ENCODE measurements at places on chromosomes 4 and X.

GRCh38 chrX:48540028-48540375 is 488 bp downstream of the TBC1D25 start:
- peak; percentile 1 for DNase-seq

DNA sequence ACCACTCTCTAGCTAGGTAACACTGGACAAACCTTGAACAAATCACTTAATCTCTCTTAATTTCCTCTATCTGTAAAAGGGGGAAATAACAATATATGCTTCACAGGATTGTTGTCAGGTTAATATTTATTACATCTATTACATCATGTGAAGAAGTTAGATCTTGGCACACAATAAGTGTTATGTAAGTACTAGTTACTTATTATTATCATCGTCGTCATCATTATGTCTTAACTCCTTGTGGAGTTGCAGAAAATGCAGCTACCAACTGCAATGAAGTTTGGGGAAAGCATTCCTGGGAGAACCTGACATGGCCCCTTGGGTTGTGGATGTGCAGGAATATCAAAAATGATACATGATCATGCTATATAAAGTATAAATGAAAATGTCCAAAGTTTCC is 4.8 kb upstream of the JCHAIN start:
- no peak for DNase-seq

DNA sequence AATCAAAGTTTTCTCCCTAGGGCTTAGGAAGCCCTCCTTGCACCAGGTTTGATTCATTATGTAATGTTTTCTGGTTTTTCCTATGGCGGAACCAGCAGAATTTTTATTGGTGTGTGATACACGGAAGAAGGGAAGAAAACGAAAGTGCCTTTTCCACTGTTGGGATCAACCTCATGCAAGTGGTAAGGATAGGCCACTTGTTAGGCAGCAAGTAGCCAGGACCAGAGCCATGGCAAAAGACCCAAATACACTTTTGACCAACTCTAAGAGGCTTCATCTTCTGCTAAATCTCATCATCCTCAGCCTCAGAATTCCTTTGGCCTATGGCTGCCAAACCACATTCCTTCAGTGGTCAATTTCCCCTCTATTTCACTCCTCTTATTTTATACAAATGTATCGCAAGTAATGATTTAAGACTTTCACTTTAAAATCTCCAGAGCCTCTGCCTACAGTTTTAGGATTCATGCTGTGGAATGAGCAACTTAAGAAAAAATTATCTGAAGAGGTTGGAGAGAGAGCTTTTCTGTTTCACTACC is 21.2 kb downstream of the PPAT start:
- no peak for DNase-seq

DNA sequence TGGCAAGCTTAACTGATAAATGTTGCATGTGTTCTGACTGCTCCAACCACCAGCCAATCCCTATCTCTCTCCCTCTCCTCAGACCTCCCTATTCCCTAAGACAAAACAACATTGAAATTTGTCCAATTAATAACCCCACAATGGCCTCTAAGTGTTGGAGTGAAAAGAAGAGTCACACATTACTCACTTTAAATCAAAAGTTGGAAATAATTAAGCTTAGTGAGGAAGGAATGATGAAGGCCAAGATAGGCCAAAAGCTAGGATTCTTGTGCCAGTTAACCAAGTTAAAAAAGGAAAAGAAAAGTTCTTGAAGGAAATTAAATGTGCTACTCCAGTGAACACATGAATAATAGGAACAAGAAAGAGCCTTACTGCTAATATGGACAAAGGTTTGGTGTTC is 55.6 kb downstream of the FBXW7 start:
- no peak for DNase-seq

DNA sequence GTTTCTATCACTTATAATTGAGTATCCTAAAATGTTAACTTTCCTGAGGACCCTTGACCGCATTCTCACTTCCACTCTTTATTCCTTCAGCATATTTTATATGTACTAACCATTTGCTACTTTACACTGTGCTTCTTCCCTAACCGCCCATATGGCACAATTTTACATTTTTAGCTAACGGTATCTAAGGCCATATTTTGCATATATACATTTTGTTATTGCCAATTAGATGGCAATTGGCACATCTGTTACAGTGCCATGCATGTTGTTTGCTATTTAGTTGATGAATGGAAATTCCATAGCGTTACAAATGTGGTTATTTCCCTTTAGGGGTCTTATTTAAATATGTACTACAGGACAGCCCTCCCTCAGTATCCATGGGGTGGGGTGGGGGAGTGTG is 20.0 kb upstream of the OTUD4 start:
- no peak for DNase-seq

DNA sequence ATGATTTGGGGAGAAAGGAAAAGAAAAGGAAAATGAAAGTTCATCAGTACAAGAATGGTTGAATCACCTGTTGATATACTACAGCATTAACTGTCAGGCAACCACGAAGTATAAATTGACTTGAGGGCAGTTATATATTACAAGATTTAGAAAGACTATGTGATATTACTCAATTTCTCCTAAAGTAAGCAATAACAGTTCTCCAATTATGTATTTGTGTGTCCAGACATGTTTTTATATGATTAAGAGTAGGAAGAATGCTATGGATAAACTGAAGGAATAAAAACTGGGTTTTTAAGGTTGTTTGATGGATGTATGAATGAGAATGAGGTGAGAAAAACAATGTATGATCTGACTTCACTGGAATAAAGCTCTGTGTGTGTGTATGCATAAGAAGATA is 2234.4 kb downstream of the ARAP2 start:
- DNase-seq, result no peak

DNA sequence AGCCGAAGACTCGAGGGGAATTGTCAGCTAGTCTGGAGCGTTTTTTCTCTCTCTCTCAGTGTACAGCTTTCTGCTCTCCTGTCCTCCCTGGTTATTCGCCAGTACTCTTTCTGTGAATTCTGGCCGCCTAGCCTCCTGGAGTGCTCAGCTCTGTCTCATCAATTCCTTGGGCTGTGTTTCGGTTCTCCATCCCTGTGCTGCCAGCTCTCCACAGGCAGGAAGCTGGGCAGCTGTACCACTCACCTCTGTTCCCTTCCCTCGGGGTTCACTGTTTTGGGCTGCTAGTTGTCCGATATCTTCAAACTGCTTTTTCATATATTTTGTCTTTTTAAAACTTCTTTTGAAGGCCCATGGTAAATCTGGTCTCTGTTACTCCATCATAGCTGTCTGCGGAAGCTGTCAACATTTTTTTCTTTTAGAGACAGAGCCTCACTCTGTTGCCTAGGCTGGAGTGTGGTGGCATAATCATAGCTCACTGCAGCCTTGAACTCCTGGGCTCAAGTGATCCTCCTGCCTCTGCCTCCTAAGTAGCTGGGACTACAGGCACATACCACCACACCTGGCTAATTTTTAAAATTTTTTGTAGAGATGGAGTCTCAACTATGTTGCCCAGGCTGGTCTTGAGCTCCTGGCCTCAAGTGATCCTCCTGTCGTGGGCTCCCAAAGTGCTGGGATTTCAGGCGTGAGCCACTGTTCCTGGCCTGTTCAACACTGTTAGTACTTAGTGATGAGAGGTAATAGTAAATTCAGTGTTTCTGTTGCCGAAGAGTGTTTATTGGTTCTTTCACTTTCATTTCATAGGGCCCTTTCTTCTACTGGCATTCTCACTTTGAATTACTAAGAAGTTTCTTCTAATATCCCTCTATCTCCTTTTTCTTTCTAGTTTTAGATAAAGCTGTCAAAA is 18.6 kb downstream of the ZCCHC4 start:
- no peak for DNase-seq

DNA sequence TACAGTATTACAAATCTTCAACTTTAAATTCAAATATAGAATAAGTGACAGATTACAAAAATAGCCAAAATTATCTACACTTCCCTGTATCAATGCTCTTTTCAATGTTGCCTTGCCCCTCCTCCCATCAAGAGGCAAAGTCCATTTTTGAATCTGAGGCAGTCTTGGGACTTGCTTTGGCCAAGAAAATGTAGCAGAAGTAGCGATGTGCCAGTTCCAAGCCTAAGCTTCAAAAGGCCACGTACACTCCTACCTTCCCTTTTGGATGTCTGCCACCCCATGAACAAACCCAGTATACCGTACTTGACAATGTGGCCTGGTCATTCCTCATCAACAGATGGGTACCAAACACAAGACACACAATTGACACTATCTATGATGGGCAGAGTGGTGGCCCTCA is 24.1 kb downstream of the SEC24D start:
- DNase-seq, result no peak

DNA sequence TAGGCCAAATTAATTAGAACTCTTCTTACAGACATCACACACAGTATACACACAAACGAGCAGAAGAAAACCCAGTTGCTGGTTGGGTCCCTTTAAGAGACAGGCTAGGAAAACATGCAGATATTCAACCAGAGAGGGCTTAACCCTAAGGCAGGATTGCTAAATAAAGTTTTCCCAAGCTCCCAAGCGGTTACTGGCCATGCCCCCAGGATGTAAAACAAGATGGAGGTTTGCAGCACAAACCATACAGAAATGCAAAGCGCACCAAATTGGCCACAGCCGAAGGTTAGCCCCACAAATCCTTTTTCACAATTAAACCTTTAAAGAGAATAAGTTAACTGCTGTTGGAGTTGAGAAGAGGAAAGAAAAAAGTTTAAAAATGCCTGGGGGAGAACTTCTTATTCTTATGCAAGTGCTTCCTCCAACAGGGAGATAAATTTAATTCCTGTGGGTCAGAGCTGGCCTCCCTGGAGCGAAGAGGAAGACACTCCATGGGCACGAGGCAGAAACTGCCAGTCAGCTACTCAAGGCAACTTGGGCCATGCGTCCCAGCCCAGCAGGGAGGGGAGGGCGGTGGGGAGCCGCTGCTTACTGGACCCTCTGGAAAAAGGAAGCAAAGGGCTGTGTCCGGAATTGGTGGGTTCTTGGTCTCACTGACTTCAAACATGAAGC is 167.6 kb upstream of the ARSJ start:
- DNase-seq, result no peak

DNA sequence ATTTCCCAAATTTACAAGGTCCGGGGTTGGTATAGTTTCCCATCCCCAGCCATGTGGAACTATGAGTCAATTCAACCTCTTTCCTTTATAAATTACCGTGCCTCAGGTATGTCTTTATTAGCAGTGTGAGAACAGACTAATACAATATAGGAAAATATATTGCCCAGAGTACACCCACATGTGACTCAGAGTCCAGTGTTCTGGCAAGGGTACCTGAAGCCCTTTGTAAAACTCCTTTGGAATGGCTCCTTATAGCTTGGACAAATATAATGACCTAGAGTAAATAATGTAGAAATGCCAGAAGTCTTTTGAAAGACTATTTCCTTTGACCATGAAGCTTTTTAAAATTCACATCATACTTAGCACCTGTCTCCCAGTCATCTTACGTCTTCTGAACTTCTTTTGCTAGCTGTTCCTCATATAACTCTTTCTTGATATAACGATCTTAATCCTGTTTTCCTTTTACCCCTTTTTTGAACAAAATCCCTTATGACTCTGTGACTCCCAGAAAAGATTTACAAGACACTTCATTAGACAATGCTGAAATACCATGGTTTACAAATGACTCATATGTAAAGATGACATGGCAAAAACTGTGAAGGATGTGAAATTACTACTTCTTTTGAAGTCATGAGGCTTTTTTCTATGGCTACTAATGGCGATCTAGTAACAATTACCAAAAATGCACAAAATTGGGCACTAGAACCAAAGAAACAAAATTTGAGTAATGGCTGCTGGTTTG is 408.9 kb downstream of the NAP1L3 start:
- DNase-seq, result no peak

DNA sequence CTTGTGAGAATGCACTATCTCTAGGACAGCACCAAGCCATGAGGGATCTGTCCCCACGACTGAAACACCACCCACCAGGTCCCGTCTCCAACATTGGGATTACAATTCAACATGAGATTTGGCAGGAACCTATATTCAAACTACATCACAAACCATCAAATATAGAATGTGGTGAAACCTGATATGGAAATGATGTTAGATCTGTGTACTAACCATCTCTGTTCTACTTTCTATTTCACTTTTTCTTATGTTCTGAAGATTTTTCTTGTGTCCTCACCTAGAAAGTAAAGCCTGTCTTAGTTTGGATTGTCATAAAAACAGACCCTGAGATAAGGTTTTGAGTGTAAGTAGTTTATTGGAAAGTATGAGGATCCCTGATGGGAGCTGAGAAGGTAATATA is 37.8 kb upstream of the TACR3 start:
- DNase-seq, result no peak

DNA sequence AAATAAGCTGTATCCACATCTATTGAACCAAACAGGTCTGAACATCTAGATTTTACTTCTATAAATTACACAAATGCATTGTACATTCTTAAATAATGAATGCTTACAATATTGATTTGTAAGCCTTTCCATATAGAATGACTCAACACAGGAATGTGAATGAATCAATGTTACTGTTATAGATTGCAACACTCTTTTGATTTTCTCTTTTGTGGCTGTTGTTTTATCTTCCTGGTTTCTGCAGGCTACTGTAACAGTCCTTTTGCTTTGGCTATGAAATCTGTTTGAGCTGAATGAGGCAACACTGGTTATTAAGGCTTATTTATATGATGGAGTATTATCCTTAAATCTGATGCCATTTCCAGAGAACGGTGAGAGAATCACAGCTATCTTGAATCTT is 49.5 kb downstream of the GPR50 start:
- no peak for DNase-seq

DNA sequence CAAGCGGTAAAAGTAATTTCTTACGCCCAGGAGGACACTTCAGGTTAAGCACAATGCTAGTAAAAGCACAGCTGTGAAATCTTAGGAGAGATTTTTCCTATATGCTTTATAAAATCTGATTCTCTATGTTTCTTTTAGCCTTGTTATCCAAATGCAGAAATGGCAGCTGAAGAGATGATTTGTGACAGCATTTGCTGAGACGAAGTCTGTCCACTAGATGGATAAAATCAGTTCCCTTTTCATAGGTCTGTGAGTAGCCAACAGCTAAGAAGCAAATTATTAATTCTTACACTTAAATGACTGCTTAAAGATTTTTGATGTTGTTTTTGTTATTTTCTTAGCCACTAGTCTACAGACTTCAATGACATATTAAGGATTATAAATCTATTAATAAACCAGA is 5.3 kb downstream of the GPM6A start:
- no peak for DNase-seq

DNA sequence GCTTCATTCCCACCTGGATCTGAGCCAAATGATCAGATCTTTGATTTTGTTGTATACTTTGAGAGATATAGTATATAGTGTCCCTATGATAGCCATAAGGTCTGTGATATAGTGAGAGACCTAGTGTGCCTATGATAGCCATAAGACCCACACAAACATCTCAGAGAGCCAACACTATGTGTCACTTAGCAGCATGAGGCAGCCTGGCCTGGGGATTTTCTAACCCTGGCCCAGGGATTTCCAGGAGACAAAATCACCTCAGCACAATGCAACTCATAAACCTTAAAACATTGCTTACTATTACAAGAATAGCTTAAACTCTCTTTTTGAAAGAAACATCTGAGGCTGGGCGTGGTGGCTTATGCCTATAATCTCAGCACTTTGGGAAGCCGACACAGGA is 23.2 kb upstream of the COL25A1 start:
- DNase-seq, result no peak

GRCh38 chr4:133593764-133594163 is 444.7 kb downstream of the PCDH10 start:
- no peak for DNase-seq

GRCh38 chrX:82589410-82589809 is 918.7 kb upstream of the POU3F4 start:
- DNase-seq, result no peak
